GF-D8 (cell line): ENCODE measurements at places on chromosomes 16 and 17.

GRCh38 chr16:12628536-12628935 is 175.2 kb downstream of the CPPED1 start:
- DNase-seq = no peak

DNA sequence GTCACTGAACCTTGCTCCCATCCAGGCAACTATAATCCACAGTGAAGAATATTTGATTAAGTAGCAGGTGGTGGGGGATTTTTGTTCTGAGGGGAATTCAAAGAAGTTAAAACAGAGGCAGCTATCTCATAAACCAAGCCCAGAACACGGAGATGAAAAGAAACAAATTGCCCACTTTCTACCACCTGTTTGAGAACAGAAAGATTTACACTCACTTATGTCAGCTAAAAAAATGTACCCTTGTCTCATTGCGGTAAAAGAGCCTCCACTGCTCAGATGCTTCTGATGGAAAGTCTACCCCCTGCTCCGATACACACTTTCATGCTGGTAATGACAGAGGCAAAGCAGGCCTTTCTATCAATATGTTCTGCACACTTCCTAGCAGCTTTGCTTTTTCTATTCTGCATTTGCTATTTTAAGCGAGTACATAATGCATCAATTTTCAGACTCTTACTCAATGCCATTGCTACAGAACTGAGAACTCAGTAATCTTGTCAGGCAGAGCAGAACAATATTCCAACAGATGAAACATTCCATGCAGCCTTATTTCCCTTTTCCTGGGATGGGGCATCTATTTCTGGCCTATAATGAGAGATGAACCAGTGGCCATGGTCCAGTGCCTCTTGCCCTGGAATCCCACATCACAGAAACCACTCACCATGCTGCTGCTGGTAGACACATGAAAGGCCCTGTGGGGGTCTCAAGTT is 29.0 kb downstream of the CDK5R1 start:
- DNase-seq = no peak

DNA sequence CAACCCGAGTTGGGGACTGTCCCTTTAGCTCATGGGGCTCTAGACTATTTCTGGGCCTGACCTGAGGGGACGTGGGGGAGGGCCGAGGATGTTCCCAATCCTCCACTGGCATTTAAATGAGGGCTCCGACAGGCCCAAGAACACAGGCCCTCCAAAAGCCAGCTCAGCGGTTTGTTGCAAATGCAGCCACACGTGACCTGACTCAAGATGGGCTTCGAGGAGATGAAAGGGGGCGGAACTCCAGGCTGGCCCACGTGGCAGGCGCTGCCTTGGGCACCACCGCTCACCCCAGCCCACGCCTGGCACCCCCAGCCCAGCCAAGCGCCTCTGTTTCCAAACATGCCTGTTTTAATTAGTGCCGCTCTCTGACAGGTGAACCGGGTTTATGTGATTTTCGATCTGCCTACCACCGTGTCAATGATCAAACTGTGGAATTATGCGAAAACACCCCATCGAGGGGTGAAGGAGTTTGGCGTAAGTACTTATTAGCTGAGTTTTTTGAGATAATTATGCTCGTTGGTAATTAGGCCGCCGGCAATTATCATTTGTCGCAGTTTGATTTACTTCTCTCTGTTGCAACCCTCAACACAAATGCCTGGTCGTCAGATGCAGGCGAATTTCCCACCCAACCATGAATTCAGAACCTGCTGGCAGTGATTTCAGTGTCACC is 226.7 kb downstream of the KATNIP start:
- DNase-seq = no peak

GRCh38 chr17:290121-290521 is 62.5 kb downstream of the RPH3AL start:
- no peak for DNase-seq

GRCh38 chr17:42403150-42403549 is 14.9 kb upstream of the STAT3 start:
- peak; percentile 7 for DNase-seq

- no peak for DNase-seq
Observed at GRCh38 chr16:31876951-31877828, 3.6 kb downstream of the ZNF267 start.

GRCh38 chr16:77014441-77014840 is 176.5 kb upstream of the MON1B start:
- DNase-seq = no peak

- no peak for DNase-seq
Observed at GRCh38 chr16:83310816-83311215, 497.0 kb upstream of the HSBP1 start.

GRCh38 chr16:16025214-16025968 is 76.0 kb downstream of the ABCC1 start:
- DNase-seq = no peak

- no peak for DNase-seq
Observed at GRCh38 chr17:43354371-43354770, 44.4 kb upstream of the ARL4D start.

GRCh38 chr17:80244871-80245509 is 15.7 kb upstream of the RNF213 start:
- DNase-seq = no peak

DNA sequence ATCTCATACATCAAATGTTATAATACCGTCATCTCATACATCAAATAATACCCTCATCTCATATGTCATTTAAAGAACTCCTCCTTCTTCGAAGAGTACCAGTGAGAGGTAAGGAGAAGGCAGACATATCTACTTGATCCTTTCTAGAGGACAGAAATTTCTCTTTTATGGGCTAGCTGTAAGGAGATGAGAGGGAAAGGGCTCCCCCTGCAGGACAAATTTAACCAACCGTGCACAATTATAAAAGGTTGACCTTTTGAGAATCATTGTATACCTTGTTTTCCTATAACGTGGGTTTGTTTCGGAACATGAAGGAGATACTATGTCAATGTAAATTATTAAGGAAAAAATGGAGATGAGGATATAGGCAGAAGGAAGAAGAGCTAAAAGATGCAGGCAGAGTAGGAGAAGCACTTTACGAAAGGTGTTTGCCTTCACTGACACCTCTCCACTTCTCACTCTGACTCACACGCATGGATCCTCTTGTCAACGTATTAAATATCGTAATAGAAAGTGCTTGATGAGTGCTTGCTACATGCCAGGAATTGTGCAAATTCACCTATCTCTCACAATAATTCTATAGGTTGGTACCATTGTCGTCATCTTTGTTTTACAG is 465.9 kb upstream of the ERCC4 start:
- DNase-seq = no peak

- peak; percentile 96 for DNase-seq
Observed at GRCh38 chr17:66459811-66460270, 157.4 kb downstream of the PRKCA start.

GRCh38 chr16:87644596-87644995 is 42.3 kb downstream of the JPH3 start:
- DNase-seq = no peak

DNA sequence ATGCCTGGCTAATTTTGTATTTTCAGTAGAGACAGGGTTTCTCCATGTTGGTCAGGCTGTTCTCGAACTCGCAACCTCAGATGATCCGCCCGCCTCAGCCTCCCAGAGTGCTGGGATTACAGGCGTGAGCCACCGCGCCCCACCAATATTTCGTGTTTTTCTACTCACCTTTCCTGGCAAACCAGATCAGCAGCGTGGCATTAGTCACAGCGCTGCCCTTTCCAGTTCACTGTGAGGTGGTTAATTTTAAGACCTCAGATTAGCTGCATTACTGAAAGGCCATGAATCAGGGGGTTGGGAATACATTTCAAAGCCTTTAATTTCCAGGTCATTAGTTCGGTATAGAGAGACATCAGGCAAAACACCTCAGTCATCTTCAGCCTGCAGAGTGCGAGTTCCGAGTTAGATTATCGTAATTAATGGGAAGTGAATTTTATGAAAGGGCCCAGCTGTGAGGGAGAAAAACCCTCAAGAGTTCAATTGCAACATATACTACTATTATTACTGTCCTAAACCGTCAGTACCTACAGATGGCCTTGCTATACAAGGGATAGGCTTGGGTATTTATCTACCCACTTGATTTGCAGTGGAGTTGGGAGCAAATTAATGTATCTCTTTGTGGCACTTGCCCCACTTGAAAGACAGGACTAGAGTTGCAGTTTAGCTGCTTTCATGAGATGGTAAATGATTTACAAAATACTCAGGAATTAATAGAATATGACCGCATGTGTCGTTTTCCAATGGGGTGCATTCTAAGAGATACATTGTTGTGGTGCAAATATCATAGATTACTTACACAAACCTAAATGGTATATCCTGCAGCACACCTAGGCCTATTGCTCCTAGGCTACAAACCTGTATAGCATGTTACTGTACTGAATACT is 2.1 kb upstream of the USP32 start:
- peak; percentile 23 for DNase-seq

DNA sequence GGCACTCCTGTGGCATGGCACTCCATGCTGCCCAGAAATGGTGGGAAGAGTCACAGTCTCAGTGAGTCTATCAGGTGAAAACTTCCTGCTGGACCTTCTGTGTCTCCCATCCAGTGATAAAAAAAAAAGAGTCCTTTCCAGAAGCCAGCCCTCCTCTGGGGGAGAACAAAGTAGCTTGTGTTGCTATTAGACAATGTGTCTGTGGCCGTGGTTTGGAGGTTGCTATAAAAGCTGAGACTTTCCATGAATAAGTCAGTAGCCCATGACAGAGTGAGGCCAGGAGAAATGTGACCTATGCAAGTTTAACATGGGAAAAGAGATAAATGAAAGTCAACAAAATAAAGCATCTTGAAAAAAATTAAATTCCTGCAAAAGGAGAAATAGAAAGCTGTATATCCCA is 250.7 kb upstream of the MON1B start:
- no peak for DNase-seq

DNA sequence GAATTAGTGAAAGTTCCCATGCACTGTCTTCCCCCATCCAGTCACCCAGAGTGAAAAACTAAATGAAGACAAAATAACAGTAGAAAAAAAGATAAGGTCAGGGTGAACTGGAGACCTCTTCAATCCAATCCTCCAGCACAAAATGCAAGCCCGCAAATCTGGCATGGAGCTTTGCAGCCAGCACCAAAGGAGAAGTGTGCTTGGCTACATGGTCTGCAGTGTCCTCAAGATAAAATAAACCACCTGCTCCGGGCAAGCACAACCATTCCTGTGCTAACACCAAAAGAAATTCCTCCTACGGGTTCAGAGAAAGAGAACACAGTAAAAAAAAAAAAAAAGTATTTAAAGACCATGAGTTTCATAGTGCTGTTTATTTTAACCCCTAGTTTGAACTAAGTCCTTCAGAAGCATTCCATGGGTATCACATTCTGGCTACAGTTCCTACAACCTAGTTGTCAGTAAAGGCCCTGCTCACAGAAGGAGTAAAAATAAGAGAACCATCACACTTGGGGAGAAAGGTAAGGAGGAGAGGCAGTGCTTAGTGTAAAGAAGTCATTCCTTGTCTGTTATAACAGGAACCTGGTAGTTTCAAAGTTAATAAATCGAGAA is 109.1 kb downstream of the GAS7 start:
- DNase-seq = no peak

- peak; percentile 64 for DNase-seq
Observed at GRCh38 chr17:80544655-80545498, at the start of gene RPTOR. TSS of gene RPTOR (plus strand) at chr17:80544838. CDS start at chr17:80545630, 792 bp downstream.

- no peak for DNase-seq
Observed at GRCh38 chr17:66415366-66416206, 113.2 kb downstream of the PRKCA start.

- DNase-seq = no peak
Observed at GRCh38 chr16:2810651-2811050, 6.4 kb upstream of the PRSS21 start.
